ENCODE measurements at places on chromosomes 7 and 10.

DNA sequence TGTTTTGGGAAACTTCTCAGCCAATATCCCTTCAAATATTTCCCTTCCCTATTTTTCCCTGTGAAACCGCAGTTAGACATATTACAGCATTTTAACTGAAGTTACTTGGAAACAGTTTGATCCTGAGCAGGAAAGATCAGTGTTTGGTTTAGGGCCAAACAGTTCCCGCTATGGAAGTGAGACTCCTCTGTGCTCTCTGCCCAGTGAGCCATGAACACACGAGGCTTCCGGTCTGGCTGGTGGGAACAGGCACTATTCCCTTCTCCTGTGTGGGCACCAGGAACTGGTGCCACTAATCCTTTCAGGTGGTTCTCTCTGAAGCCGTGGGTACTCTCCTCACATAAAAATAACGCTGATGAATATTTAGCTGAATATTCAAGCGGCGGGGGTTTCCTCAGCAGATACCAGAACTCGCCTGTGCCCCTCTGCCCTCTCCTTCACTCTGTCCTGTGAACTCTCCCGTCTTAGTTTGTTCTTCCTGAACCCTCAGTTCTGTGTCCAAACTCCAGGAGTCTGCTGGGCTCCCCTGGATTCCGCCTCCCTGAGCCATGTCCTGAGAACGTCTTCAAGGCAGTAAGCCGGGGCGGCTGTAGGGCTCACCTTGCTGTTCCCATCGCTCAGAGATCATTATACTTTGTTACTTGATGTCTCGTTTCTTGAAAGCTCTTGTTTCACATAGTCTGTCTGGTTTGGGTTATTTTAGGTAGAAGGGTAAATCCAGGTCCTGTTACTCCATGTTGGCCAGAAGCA, 25.7 kb downstream of the FOXL3 start:
- no peak for DNase-seq

DNA sequence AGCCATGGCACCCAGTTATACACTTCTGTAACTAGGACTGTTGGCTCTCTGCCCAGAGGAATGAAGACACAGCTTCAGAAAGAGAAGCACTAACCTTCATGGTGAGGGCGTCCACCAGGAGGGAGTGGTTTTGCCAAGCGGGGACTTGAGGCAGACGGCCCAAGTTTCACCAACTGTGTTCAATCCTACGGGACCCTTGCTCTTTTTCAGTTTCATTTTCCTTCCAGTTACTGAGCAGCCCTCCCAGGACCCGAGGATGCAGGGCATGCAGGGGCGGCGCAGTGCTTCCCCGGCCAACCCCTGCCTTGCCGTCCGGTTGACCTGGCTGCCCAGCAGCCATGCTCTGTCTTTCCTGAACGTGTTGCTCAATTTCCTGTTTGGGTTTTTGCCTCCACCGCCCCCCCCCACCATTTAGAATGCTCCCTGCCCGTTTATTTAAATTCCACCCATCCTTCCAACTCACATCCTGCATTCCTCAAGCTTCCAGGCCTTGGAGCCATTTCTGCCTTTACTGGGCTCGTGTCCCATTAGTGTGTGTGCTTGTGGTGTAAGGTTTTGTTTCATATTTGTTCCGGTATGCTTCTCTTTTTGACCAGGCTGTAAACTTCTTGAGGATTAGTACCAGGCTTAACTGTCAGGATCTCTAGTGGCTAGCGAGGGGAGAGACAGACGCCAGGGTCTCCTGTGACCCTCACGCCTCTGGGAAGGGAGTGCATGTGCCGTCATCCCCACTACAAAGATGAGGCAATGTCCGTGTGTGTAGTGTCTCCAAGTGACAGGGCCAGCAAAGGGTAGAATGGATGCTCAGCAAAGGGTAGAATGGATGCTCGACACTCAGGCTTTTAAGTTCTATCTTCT, 31.6 kb downstream of the IL15RA start:
- no peak for DNase-seq

GRCh38 chr10:124068929-124069328, 24.5 kb downstream of the CHST15 start:
- DNase-seq: no peak

GRCh38 chr10:60384708-60385398, 4.8 kb downstream of the ANK3 start:
- peak; percentile 79 for DNase-seq
